ENCODE measurements at places on chromosomes 3 and 15.

GRCh38 chr3:138401834-138402233, 32.6 kb upstream of the ESYT3 start:
- no peak for DNase-seq

GRCh38 chr3:197407526-197407925, 109.1 kb upstream of the DLG1 start:
- DNase-seq, result no peak

DNA sequence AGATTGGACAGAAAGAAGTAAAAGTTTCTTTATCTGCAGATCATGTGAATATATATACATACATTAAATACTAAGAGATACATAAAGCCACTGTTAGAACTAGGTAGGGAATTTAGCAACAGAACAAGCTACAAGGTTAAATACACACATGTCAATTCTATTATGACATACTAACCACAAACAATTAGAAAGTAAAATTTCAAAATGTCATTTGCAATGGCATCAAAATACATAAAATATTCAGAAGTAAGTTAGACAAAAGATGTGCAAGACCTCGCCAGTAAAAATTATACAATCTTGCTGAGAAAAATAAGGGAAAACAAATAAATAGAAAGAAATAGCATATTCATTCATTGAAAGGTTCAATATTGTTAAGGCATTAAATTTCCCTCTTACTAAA, 200.0 kb upstream of the HES1 start:
- no peak for DNase-seq

DNA sequence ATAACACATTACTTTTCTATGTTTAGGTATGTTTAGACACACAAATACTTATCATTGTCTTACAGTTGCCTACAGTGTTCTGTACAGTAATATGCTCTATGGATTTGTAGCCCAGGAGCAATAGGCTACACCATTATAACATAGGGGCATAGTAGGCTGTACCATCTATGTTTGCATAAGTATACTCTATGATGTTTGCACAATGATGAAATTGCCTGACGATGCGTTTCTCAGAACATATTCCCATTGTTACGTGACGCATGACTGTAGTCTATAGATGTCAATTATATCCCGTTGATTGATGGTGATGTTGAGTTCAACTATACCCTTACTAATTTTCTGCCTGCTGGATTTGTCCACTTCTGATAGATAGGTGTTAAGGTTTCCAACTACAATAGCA, 139.4 kb upstream of the PFN2 start:
- no peak for DNase-seq

GRCh38 chr3:151156618-151157216, 46.3 kb downstream of the GPR171 start:
- DNase-seq, result peak; percentile 39

- no peak for DNase-seq
These were observed 107.3 kb downstream of the RFTN1 start for GRCh38 chr3:16406166-16406565.

GRCh38 chr3:13459605-13460340, 20.3 kb upstream of the HDAC11 start:
- no peak for DNase-seq

- DNase-seq, result no peak
These were observed 48.3 kb downstream of the MAP6D1 start for GRCh38 chr3:183777016-183777618.

DNA sequence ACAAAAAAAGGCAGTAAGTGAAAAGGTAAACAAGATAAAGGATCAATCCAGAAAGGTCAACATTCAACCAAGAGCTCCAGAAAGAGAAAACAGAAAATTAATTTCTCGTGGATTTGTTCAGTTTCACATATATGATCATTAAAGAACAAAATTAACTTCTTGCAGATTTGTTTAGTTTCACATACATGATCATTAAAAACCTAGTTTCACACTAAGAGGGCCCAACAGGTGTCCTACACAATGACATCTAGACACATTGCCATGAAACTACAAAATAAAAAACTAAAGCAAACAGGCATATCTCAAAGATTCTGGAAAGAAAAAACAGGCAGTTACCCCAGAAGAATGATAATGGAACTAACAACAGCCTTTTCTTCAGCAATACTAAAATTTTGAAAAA, 22.1 kb downstream of the PHC3 start:
- no peak for DNase-seq

GRCh38 chr3:157467200-157467599, 30.6 kb downstream of the PTX3 start:
- no peak for DNase-seq

DNA sequence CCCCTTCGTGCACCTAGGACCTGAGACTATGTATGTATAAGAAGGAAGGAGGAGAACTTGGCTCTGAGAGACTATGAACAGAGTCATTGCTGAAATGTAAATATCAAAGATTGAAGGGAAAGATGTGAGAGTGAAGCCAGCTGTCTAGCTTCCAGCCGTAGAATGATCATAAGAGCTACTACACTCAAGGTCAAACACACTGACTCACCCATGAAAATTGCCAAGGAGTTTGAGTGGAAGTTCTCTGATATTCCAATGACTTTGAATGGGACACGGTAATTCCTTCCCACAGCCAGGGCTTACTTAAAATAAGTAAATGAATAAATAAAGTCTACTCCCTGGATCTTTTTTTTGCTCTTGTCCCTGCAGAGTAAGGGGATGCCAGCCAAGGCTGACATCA, 398.9 kb upstream of the TPRG1 start:
- DNase-seq, result no peak

GRCh38 chr3:137647179-137647578, 116.9 kb upstream of the SOX14 start:
- DNase-seq, result no peak

- DNase-seq, result peak; percentile 52
These were observed 757 bp upstream of the DIPK2A start for GRCh38 chr3:143970773-143971358.

DNA sequence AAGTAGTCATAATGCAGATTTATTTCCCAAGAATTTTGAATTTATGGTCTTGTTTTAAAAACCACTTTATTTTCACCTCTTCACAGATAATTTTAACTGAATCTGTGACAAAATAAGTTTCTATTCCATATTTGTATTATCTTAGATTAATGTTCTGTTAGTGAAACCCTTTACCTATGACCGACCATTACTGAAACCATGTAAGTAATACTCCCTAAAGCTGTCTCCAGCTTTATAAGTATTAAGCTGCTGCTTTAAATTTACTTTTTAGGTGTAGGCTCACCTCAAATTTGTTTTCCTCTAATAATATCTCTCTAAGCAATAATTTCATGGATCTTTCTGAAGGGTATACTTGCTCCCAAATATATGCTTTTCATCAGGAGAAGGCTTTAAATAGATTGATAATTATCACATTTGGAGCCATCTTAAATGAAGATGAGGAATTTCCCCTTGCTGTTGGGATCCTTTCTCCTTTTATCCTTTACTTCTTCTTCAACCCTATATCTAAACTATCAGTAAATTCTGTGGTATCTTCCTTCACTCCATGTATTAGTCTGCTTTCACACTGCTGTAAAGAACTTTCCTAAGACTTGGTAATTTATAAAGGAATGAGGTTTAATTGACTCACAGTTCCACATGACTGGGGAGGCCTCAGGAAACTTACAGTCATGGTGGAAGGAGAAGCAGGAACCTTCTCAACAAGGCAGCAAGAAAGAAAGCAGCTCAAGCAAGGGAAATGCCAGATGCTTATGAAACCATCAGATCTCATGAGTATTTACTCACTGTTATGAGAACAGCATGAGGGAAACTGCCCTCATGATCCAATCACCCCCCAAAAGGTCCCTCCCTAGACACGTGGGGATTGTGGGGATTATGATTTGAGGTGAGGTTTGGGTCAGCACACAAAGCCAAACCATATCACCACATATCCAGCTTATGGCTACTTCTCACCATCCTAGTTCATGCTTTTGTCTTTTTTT, 92.3 kb upstream of the P2RY1 start:
- no peak for DNase-seq

DNA sequence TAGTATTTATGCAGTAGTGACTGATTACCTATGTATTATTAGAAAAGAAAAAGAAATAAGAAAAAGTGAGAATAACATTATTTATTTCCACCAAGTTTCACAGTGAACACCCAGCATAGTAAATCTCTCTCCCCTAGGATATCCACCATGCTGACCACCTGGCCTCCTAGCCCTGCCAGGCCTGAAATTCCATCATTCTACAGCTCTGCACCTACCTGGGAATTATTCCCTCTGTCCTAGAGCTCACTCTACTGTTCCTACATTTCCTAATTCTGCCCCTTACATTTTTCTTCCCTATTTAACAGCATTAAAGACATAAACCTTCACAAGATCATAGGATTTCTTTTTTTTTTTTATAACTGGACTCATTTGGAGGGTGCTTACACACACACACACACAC, 525.3 kb upstream of the PPP2R3A start:
- no peak for DNase-seq

GRCh38 chr3:24773798-24774197, 279.1 kb upstream of the THRB start:
- peak; percentile 57 for DNase-seq

DNA sequence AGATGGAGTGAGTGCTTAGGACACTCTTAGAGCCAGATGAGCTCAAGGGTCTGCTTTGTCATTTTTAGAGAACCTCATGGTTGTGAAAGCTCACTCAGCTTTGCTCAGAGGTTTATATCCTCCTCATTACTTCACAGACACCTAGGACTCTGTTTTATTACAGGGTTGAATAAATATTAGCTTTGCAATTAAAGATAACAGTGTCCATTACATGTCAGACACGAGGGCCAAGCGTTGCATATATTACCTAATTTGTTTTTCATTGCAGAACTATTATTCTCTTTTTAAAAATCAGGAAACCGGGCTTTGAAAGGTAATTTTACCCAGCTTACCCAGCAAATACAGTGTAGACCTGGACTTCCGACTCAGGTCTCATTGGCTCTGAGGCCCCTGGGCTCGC, 16.1 kb downstream of the MAP6D1 start:
- DNase-seq, result peak; percentile 30

DNA sequence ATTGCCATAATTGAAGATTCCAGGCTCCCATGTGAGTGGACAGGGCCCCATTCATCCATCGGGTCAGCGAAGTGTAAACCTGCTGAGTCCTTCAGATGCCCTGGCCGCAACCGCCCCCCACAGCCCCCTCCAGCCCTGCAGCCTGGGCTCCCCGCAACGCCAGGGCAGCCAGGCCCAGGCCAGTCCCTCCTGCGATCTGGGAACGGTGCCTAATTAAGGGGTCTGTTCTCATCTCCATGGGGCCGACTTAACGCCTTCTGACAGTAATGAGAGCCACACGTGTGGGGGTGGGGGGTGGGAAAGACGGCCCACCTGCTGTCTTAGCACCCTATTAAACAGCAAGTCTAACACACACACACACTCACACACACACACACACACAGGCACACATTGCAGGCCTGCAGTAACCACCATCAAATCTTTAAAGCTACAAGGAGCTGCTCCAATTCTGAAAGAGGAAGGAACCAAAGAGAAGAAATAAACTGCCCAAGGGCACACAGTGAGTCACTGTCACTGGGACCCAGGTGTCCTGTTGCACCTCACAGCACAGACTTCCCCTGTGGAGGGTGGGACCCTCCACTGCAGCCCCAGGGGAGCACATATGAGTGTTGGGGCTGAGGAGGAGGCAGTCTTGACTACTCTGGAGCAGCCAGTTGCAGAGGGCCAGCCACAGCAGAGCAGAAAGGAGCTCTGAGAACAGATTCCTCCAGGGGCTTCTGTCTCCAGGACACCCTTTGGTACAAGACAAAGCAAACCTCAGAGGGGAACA, 31.8 kb upstream of the HES1 start:
- DNase-seq, result no peak

DNA sequence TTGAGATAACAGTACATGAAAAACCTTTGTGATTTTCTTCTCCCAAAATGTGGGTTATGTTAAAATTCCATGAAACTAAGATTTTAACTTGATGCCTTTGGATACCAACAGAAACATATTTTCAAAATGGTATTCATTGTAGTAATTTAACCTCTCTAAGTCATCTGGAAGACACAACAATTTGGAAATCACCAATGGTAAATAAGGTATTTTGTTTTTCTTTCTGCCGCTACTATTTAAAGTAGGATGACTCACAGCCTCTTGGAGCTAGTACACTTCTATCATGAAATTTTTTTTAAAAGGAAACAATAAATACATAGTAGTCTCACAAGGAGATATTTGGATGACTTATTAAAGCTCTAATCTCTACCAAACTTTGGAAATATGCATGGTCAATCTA, 291.6 kb upstream of the VEPH1 start:
- no peak for DNase-seq

DNA sequence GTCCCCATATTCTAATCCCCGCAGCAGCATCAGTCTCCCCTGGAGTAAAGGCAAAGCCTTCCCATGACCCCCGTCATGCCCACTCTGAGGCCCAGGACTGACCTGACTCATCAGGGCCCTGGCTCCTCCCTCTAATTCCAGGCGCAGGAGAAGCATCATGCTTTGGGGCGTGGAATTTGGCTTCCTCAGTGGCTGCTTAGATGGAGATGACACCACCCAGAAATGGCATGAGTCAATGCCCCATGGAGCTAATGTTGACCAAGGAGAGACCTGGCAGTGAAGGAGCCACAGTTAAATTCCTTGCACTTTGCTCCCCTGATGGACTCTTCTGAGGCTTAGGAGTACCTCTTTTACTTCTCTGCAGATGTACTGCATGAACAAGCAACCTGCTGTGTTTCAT, 204.2 kb upstream of the PROK2 start:
- DNase-seq, result no peak

- DNase-seq, result peak; percentile 98
These were observed 182.6 kb upstream of the ROPN1 start for GRCh38 chr3:124174476-124174875.

DNA sequence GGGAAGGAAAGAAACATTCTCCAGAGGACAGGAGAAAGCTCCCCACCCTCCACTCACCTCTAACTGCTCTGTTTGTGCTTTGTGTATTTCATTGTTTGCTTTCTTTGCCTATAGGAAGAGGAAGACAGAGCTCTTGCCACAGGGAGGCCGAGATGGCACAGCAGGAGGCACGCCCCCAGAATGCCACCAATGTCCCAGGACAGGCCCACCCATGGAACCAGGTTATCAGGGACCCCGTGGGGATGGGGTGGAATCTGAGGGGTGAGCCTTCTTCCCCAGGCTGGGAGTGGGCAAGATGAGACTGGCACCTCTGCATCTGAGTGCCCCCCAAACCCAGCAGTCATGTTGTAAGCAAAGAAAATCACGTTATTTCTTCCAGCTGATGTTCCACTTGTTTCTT, 155.8 kb downstream of the TBC1D2B start:
- no peak for DNase-seq

DNA sequence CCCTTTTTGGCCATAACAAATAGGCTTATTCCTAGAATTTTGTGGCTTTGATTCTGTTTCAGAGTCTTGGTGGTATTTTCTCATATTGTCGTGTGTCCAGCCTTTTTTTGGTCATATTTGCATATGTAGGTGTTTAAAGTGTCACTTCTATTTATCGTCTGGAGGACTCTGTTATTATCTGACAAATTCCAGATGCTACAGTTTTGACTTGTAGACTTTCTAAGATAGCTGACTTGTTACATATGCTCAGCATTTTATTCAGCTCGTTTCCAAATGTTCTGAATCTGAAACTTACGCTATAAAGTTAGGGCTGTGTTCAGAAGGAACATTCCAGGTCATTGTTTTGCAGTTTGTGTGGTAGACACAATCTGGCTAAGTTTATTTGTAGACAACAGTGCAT, 1.9 kb downstream of the PPP4R2 start:
- no peak for DNase-seq
